ENCODE measurements at places on chromosomes 3 and 15. TPM values are rescaled to one million over a fixed set of nuclear protein-coding genes. Genes with fewer than 3 reads are reported as not detected.

- no peak for DNase-seq
Observed at GRCh38 chr15:67103869-67104268, 38.5 kb downstream of the SMAD3 start.

DNA sequence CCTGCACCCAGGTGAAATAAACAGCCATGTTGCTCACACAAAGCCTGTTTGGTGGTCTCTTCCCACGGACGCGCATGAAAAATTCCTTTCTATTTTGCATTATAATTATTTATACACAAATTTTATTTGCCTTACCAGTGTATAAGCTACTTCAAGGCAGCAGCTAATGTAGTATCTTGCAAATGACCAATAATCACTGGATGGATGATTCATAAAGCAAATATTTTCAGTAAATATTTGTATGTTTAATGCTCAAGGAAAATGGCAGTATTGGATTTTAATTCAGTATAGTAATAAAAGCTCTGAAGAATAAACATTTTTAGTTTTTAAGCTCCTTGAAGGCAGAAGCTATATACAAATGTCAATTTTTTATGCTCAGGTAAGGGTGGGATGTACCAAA is 158.7 kb upstream of the NANOGP8 start:
- DNase-seq, result no peak

GRCh38 chr3:122497425-122497824 is 17.3 kb downstream of the KPNA1 start:
- no peak for DNase-seq

GRCh38 chr15:40773496-40773895 is 3.7 kb downstream of the C15orf62 start:
- DNase-seq, result no peak

- no peak for DNase-seq
Observed at GRCh38 chr3:13839726-13840340, 40.0 kb downstream of the WNT7A start.

DNA sequence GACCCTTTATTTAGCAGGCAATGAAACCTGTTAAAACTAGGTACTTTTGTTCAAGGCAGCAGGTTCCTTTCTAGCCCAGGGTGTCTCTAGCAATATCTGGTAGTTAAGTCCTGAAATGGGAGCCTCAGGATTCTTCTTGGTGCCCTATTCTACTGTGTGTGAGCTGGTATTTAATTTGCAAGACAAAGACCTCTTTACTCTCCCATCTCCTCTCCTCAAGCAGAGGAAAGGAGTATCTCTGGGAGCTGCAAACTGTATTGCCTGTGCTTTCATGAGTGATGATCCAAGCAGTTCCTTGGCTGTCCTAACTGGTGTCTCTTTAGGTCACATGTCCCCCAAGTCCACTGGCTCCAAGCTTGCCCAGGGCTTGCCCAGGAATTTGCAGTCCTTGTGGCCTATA is 188.2 kb downstream of the SI start:
- no peak for DNase-seq

- DNase-seq, result no peak
Observed at GRCh38 chr3:71094658-71095209, 488.8 kb downstream of the FOXP1 start.

- no peak for DNase-seq
Observed at GRCh38 chr3:57098418-57099310, 38.2 kb downstream of the SPATA12 start.

The NOX5 gene
- 0.19 TPM for total RNA-seq

The COX5A gene
- total RNA-seq, result 175 TPM

The MAGEL2 gene
- total RNA-seq, result 0.32 TPM

The TOMM70 gene
- total RNA-seq, result 47.8 TPM

The AGBL1 gene
- not detected for total RNA-seq

Measured in mesenteric fat pad (tissue), 1 donor.